ENCODE measurements at places on chromosomes 13 and 19.

DNA sequence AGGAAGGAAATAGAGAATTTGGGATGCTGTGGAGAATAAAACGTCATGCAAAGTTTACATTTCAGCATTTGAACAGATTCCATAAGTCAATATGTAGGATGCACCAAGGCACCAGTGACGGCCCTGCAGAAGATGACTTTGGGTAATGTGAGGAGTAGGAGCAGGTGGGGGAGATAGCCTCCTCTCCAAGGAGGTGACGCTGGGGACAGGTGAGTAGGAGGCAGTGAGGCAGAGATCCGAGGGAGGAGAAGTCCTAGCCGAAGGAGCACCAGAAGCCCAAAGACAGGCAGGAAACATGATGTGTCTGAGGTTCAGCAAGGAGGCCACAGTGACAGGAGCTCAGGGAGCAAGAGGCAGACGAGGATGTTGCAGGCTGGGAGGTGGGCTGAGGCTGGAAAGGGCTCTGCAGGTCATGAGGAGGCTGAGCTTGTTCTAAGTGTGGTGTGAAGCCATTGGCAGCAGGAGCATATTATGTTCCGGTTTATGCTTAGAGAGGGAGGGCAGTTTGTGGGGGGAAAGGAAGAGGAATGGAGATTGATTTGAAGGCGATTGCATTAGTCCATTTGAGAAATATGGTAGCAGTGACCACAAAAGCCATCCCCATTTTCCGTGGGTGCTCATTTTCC lies 55.7 kb upstream of the C1QTNF9 start:
- no peak for DNase-seq

DNA sequence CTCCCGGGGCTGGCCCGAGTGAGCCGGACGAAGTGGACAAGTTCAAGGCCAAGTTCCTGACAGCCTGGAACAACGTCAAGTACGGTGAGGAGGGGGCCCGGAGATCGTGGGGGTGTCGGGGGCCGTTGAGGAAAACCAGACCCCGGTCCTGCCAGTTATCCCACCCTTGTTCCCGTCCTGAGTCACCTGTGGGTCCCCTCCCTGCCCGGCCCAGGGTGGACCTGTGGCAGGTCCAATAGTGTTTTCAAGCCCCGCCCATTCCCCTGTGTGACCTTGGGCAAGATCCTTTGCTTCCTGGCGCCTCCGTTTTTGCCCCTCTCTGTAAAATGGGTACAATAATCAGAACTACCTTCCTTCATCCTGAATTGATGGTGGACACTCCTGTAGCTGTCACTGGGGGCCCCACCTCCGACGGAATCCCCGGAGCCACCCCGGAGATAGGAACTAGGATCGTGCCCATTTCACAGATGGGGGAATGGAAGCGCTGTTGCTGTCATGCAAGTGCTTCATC lies 593 bp downstream of the ATG4D start:
- no peak for DNase-seq

GRCh38 chr19:9836021-9836420 lies 903 bp downstream of the PIN1 start:
- DNase-seq = no peak

GRCh38 chr19:40356681-40357595 lies 8.4 kb downstream of the PLD3 start:
- DNase-seq = no peak

- DNase-seq = no peak
These were observed 558.5 kb downstream of the RFC3 start for GRCh38 chr13:34376483-34376882.

DNA sequence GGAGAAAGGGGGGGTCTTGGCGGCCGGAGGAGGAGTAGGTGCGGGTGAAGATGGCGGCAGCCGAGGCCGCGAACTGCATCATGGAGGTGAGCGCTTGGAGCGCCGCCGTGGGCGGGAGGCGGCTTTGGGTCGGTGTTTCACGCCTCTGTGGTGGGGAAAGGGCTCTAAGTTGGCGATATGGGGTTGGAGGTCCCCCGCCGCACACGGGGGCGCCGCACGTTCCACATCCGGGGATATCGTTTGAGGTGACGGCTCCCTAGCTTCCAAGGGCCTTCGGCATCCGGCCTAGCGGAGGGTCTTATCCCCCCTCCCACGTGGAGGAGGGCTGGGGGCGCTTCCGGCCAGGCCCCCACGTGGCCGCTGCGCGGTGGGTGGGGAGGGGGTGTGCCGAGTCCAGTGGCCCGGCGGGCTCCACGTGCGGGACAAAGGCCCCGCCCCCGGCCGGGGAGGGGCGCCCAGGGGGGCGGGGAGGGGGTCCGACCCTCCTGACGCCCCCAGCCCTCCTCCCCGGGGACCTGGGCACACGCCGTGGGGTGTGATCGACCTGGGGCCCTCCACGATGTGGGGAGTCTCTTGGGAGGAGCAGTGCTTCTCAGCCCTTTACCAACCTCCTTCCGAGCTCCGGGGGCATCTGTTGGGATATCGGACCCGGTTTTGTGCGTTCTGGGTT lies at the start of gene PRMT1:
Gene PRMT1, plus strand, starts transcription at position 41 of the 670 bp plus-strand sequence. Its CDS starts 10 bp downstream, at position 51.
- DNase-seq = no peak

- no peak for DNase-seq
These were observed 13.2 kb downstream of the LNX2 start for GRCh38 chr13:27607125-27607524.

GRCh38 chr13:72565893-72566292 lies 161.5 kb downstream of the MZT1 start:
- DNase-seq = no peak

DNA sequence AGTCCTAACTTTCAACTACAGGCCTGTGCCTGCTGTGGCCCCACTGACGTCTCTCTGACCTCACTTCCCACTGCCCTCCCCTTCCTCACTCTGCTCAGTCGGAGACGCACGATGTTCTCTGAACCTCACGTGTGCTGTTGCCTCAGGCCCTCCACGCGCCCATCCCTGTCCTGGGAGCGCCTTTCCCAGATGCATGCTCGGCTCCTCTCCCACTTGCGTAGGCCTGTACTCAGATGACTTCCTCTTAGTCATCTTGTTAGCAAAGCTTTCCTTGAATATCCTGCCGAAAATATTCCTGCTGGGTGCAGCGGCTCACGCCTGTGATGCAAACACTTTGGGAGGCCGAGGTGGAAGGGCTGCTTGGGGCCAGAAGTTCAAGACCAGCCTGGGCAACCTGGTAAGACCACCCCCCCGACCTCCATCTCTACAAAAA lies 9.3 kb upstream of the SYT5 start:
- DNase-seq = no peak

GRCh38 chr13:38602266-38602665 lies 84.6 kb upstream of the FREM2 start:
- no peak for DNase-seq

GRCh38 chr19:20964798-20965197 lies 41.7 kb downstream of the ZNF85 start:
- DNase-seq = no peak

- peak; percentile 61 for DNase-seq
These were observed at the start of gene RAB20 for GRCh38 chr13:110561344-110562035. Gene RAB20 (minus strand): TSS chr13:110561722. CDS start chr13:110561519, 203 bp downstream.

GRCh38 chr19:447816-448560 lies 12.8 kb downstream of the SHC2 start:
- DNase-seq = no peak

DNA sequence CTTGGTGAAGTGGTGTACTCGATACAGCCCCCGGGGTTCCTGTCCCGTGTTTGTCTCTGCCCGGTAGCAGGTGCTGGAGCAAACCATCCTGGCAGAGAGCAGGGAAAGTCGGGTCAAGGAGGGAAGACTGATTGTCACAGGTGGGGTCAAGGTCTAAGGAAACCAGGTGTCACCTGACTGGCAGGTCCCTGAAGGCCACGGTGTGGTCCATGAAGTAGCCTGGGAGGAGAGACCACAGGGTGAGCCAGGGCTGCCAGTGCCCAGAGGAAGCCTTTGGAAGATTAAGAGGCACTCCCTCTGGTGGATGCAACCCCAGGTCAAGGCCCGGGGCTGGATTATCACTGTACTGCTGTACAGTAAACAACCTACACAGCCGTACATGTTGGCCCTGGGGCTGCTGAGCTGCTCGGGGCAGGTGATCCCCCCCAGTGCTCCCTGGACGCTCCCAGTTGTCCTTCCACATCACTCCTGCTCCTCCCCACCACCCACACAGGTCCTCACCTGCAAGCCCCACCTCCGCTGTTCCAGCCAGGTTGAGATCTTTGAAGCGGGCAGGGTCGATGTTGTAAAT lies 6.0 kb upstream of the CCER2 start:
- DNase-seq = no peak

DNA sequence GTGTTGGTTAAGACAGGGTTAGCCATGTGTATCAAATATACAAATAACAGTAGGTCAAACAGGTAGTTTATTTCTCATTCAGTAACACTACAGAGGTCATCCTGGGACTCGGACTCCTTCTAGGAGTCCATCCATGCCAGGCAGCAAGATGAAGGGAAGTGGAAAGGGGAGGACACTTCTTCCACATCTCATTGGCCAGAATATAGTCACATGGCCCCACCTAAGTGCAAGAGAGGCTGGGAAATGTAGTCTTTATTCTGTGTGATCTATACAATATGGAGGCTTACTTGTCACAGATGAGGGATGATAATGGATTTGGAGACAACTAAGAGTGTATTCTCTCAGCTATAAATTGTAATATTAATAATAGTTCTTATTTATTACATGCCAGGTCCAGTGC lies 31.1 kb downstream of the RDH8 start:
- no peak for DNase-seq

DNA sequence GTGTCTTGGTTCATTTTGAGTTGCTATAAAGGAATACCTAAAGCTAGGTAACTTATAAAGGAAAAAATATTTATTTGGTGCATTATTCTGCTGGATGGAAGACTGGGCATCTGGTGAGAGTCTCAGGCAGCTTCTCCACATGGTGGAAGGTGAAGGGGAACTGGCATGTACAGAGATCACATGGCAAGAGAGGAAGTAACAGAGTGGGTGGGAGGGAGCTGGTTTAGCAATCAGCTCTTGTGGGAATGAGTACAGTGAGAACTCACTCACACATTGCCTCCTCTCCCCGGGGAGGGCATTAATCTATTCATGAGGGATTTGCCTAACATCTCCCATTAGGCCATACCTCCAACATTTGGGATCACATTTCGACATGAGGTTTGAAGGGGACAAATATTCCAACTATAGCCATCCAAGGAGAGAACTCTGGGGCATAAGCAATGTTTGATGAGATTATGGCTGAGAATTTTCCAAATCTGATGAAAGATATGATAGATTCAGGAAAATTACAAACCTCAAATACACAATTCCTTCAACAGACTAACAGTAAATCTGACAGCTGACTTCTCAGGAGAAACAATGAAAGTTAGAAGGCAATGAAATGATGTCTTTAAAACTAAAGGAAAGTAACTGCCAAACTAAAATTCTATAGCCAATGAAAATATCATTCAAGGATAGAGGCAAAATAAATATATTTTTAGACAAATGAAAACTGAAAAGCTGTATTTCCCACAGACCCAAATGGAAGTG lies 52.5 kb downstream of the MTUS2 start:
- no peak for DNase-seq

DNA sequence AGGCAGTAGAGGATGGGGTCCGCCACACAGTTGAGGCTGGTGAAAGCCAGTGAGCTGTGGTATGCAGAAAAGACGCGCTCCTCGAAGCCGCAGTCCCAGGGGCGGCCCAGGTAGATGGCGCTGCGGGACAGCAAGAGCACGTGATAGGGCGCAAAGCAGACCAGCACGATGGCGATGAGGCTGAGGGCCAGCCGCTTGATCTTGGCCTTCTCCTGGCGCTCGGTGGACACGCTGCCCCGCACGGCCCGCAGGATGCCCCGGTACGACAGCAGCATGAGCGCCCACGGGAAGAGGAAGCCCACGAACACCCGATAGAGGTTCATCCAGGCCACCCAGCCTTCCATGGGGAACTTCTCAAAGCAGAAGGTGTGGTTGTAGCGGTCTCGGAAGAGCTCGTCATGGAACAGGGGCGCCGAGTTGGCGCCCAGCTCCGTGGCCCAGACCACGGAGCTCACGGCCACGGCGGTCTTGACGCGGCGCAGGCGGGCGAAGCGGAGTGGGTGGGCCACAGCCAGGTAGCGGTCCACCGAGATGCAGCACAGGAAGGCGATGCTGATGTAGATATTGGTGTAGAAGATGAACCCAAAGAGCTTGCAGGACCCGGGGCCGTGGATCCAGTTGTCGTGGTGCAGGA lies 6.5 kb upstream of the OPA3 start:
- no peak for DNase-seq

GRCh38 chr13:30819136-30819888 lies 84.0 kb downstream of the ALOX5AP start:
- no peak for DNase-seq

- no peak for DNase-seq
These were observed 95.1 kb downstream of the DCT start for GRCh38 chr13:94384231-94384905.

All from stimulated activated CD4-positive, alpha-beta T cell treated with anti-CD3 and anti-CD28 coated beads, Interleukin-12 subunit alpha, Interleukin-12 subunit beta, amount 100 ng/mL, for 24 hours (primary cell).